ENCODE measurements at places on chromosomes 1 and 21. TPM values are rescaled to one million over a fixed set of nuclear protein-coding genes. Genes with fewer than 3 reads are reported as not detected.

The ZNF496 gene
- total RNA-seq, result 26.4 TPM

DNA sequence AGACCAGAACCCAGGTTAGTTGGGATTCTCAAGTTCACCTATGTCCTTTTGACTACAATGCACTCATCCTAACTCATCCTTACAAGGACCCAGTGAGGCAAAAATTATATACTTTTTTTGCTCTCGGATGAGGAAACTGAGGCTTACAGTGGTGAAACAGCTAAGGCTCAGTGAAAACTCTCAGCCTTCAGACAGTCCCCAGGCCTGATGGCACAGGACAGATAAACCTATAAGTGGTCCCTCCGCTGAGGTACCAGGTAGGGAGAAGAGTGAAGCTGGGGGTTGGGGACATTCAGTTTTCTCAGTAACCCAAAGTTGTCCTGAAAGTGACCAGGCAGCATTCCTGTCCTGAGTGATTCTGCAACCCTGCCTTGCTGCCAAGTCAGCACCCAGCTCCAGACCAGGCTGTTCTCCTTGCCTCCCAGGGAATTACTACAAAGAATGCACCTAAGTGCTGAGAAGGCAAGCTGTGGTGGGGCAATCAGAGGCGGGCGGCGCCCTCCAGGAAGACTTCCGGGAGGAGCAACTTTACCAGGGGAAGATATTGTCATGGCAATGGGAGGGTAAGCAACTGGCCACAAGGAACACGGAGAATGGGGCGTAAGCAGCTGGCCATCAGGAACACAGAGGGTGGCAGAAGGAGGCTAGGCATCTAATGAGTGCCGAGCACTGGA, 4.6 kb downstream of the TENT5B start:
- peak; percentile 47 for DNase-seq

The KCNT2 gene
- 1.9 TPM for total RNA-seq

The KRTAP19-3 gene
- total RNA-seq, result not detected

The RASSF5 gene
- 1.6 TPM for total RNA-seq

The FCRL1 gene
- total RNA-seq, result not detected

DNA sequence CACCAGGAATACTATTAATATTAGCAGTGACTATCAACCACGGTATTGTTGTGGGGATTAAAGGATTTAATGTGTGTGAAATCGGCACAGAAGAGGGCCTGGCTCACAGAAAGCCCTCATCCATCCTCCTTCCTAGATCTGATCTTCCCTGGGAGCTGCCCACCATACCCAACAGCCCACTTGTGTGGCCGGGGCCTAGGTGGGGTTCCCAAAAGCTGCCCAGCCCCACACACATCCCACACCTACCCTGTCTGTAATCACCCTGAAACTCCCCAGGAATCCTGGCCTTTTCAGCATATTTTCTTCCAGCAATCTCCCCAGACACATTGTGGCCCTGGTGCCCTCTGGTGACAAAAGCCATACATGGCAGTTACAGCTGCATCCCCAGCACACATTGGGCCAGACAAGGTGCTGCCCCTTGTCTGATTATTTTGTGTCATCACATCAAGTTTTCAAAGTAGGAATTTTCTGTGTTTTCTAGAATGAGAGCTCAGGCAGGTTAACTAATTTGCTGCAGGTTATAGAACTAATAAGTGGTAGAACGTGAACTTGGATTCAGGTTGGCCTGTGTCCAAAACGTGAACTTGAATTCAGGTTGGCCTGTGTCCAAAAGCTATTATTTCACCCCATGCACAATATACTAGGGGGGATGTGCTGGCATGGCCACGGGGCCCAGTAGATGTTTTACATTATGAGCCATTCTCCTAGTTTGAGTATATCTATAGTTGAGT, 5.3 kb upstream of the SLC6A9 start:
- DNase-seq, result peak; percentile 79

- DNase-seq, result no peak
Measured at GRCh38 chr1:154895798-154896197, 25.7 kb upstream of the KCNN3 start.

GRCh38 chr1:61441723-61442262, 283.1 kb downstream of the TM2D1 start:
- DNase-seq, result no peak

GRCh38 chr1:77560741-77561140, 121.7 kb downstream of the ZZZ3 start:
- DNase-seq, result no peak

The MROH7 gene
- not detected for total RNA-seq

DNA sequence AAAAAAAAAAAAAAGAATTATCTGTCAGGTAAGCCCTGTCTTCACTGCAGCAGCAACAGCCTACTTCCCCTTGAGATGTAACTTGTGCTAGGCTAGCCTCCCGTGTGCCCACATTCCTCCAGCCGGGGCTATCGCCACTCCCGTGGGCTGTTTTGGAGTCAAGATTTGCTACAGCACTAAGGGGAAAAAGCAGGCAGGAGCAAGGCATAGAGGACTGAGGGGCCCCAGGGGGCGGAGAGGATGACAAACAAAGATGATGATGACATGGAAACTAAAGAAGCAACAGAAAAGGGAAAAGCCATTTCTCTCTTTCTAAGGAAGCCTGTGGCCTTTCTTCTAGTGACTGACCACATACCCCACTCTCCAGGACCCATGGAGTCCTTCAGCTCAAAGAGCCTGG, 1.9 kb downstream of the TNFAIP8L2 start:
- no peak for DNase-seq

- peak; percentile 79 for DNase-seq
Measured at GRCh38 chr1:203340112-203340790, 10.7 kb downstream of the FMOD start.

- DNase-seq, result no peak
Measured at GRCh38 chr1:160328184-160328583, 14.9 kb downstream of the COPA start.

The B3GALT2 gene
- total RNA-seq, result not detected

DNA sequence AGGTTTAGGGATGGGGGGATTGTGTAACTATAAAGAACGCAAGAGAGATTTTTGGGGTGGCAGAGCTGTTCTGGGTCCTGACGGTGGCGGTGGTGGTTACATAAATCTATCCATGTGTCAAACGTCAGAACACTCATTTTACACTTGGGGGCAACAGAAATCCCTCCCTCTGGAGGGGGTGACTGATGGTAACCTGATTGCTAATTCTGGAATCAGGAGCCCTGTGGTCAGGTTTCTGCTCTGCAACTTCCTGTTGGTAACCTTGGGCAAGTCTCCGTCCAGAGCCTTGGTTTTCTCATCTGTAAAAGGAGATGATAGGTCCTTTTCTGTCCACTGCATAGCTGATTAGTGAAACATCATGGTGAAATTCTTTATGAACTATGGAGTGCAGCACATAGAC, 40.9 kb downstream of the ALPL start:
- DNase-seq, result no peak

The CD1C gene
- not detected for total RNA-seq

- no peak for DNase-seq
Measured at GRCh38 chr1:23062271-23062670, 43.0 kb downstream of the KDM1A start.

The CATSPERE gene
- 0.25 TPM for total RNA-seq

The PKLR gene
- not detected for total RNA-seq

The SAMSN1 gene
- total RNA-seq, result 0.32 TPM

GRCh38 chr21:42878678-42878992, 704 bp downstream of the WDR4 start:
- DNase-seq, result no peak

The ALX3 gene
- total RNA-seq, result not detected

The MTARC2 gene
- total RNA-seq, result 1.1 TPM

The TMCC2 gene
- 0.69 TPM for total RNA-seq

The ZMYND12 gene
- total RNA-seq, result not detected

DNA sequence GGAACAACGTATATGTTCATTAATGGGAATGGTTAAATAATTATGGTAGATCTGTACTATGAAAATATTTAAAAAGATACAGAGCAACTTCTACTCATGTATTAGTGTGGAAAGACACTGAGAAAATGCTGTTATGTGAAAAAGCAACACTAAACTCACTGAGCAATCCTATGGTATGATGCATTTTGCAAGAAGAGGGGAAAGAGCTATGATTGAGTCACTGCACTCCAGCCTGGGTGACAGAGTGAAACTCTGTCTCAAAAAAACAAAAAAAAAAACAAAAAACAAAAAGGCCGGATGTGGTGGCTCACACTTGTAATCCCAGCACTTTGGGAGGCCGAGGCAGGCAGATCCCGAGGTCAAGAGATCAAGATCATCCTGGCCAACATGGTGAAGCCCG, 44.4 kb downstream of the ATP5PO start:
- no peak for DNase-seq

DNA sequence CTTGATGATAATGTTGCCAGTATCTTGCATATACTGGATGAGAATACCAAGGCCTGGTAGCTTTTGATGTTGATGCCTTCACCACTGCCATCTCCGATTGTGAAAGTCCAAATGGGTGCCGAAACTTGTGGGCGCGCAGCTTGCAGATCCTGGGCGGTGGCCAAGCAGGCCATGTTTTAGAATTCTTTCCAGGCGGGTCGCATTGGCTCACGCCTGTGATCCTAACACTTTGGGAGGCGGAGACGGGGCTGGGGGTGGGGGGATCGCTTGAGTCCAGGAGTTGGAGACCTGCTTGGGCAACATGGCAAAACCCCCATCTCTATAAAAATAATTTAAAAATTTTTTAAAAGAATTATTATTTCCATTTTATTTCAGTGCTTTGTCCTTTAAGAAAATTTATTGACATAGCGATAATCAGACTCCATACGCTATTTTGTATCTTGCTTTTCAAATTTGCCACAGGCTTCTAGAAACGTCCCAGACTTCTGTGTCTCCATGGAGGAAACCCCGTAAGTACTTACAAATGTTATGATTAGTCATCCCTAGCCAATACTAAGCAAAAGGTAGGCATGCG, 592 bp upstream of the ZNF326 start:
- no peak for DNase-seq

DNA sequence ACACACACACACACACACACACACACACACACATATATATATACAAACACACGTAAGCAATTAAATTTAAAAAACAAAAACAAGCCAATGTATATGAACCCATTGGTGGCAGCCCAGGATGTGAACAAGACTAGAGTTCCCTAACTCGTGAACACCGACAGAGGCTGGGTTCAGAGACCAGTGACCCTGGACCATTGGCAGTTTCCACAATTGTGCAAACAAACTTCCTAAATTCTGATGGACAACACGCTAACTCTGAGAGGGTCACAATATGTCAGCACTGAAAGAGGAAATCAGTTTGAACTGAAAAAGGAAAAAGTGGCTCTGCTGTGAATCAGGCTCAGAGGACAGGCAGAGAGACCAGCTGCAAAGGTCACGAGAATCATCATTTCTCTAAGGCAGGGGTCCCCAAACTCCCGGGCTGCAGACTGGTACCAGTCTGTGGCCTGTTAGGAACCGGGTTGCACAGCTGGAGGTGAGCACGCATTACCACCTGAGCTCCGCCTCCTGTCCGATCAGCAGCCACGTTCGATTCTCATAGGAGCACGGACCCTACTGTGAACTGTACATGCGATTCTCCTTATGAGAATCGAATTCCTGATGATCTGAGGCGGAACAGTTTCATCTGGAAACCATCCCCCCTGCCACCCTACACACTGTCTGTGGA, 50.5 kb upstream of the ERO1B start:
- no peak for DNase-seq

DNA sequence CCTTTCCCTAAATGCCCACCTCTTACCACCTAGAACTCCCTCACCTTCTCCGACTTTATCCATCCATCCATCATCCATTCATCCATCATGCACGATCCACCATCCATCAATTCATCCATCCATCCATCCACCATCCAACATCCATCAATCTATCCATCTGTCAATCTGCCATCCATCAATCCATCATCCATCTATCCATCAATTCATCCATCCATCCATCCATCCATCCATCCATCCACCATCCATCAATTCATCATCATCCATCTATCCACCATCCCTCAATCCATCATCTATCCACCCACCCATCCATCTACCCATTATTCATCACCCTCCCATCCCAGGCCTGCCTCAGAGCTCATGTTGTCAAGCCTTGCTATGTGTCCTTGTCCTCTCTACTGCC, 34.5 kb downstream of the WNT3A start:
- no peak for DNase-seq

GRCh38 chr1:167991546-167991945, 54.7 kb upstream of the MPC2 start:
- peak; percentile 5 for DNase-seq

DNA sequence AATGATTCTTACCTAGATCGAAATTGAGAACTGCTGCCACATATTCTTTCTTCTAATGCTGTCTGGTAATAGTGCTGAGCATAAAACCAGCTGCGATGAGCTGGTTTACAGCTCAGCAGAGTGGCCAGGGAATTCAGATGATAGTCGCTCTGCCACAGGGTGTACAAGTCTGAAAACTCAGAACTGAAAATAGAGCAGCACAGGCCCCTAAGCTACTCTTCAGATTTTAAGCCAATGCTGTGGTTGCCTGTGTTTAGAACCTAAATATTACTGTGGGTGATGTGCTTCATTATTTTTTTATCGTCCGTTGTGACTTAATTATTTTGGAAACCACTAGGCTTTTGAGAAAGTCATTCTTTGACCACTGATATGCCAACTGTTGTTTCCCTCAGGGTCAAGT, 152.0 kb downstream of the ADGRL4 start:
- DNase-seq, result no peak

DNA sequence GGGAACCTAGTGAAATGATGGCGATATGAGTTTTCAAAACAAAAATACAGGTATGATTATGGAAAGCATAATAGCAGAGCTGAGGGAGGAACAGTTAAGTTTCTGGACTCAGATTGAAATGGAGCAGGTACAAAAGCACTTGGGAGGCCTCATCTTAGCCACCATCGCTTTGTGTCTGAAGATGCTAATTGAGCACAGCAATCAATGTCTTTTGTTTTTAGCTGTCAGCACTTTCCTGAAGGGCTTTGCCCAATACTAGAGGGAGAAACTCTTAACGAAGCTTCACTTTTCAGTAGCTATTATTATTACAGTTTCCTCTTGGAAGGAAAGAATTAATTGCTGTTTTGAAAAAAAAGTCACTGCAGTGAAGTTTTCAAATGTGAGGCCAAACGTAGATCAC, 348.7 kb downstream of the RWDD3 start:
- DNase-seq, result no peak

- DNase-seq, result no peak
Measured at GRCh38 chr1:28244549-28245251, 8.8 kb downstream of the ATP5IF1 start.

DNA sequence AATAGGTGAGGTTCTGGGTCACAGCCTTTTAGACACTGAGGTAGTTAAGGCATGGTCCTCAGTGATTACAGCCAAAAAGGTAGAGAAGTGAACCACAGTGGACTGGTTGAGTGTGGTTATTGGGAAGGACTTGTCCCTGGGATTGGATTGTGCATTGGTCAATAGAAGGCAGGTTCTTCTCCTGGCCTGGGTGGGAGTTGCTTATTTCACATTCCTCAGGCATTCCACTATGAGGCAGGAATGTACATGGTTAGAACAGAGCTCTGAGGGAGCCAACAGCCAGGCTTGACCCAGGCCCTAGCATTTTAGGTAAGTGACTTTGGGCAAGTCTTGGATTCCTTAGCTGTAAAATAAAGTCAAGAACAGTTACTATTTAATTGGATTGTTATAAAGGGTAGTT, 97.9 kb upstream of the MARK1 start:
- DNase-seq, result no peak

The PLCH2 gene
- total RNA-seq, result not detected

- DNase-seq, result no peak
Measured at GRCh38 chr1:105636052-105636451, 1420.4 kb upstream of the PRMT6 start.

The TRIM46 gene
- total RNA-seq, result 1.1 TPM

- DNase-seq, result no peak
Measured at GRCh38 chr1:163296504-163297263, 25.1 kb upstream of the NUF2 start.

The AK4 gene
- 36.2 TPM for total RNA-seq

The CELA3B gene
- total RNA-seq, result not detected

The POGK gene
- total RNA-seq, result 28.7 TPM

- no peak for DNase-seq
Measured at GRCh38 chr1:25826571-25826970, 6.8 kb downstream of the MTFR1L start.
